ENCODE measurements at places on chromosomes 5 and 9. TPM values are rescaled to one million over a fixed set of nuclear protein-coding genes. Genes with fewer than 3 reads are reported as not detected.

Gene PCDHB9
- total RNA-seq: 3.2 TPM

Gene GMCL2
- not detected for total RNA-seq

DNA sequence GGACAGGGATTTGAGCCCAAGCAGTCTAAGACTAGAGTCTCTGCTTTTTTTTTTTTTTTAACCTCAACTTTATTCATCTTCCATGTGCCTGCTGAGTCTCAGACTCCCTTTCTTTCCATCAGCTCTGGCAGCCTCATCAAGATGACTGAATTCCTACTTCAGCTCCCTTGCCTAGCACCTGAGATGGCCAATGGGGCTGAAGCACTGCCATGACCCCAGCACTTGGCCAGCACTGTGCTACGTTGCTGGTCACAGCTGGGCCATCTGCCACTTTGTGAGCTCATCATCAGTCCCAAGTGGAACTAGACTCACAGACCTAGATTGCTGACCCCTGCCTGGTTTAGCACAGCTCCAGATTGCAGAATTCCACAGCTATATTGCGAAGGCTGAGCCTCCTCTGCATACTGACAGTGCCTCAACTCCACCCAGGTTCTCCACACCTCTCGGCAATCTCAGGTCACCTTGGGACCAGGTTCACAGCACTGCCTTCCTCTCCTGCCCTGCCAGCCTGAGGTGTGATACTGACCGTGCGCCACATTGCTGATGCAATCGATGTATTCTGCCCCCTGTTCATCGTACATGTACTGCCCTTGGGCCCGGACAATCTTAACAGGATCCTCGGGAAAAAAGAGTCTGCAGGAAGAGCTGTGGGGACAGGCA, 1.6 kb downstream of the PHYKPL start:
- DNase-seq: no peak

DNA sequence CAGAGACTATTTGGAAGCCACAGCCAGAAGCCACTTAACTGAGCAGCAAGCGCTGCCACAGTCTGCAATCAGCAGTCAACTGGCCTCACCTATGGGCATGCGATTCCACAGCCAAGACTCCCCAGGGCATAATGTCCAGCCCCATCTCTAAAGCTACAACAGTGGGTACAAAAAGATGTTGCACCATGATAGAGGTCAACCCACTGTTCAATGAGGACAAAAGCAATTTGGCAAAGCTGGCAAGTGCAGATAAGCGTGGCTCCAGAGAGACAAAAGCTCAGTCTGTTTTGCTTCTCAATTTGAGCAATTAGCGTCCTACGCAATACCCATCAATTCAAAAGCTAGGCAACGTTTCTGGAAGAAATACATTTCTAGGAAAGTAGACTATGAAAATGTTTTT, 3.2 kb downstream of the TAS2R1 start:
- DNase-seq: no peak

DNA sequence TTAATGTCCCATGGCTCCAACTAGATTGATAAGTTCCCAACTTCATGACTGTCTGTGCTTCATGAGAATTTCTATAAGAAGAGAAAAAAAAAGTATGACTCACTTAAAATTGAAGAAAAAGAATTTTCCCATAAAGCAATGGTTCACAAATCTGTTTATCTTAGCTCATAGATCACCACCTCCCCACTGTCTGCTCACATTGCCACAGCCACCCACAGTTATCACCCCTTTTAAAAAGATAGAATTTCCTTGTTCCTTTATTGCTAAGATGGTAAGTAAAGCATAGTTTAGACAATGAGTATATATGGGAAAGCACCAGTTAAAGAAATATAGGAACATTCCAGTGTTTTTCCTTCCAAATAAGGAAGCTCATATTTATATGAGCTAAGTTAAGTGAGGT, 67.1 kb downstream of the ALDH7A1 start:
- DNase-seq: no peak

DNA sequence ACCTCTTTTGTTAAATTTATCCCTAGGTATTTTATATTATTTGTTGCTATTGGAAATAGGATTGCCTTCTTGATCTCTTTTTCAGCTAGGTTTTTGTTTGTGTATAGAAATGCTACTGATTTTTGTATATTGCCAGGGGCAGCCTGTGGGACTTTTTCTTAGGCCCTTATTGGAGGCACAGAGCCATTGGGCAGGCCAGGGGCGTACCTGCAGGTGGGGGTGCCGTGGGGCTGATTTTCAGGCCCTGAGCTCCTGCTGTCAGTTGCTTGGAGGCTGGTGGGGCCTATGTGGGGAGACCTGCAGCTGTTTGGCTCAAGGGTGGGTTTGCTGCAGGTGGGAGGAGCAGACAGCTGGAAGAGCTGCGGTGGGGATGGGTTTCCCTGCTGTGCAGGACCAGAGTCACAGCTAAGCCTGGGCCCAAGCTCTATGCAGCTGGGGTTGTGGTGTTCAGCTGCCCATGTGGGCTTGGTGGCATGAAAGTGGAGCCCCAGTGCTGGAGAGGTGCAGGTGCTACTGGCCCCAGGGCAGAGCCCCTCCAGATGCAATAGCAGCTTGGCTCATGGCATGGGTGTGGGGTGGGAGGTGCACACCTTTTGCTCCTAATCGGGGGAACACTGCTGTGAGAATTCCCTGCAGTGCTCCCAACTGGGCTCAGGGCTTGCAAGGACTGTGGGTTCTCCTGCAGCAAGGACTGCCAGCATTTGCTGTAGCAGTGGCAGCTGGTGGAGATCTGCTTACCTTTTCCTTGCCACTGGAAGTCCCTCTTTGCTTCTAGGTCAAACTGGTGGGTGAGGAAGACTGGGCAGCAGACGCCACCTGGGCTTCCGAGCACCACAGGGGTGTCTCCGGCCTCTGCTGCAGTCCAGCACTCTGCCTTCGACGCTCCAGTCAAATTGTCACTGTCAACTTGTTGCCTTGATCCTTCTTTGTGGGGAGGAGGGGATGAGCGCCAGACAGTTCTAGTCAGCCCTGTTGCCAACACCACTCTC, 7.6 kb upstream of the CLPTM1L start:
- no peak for DNase-seq

- no peak for DNase-seq
Measured at GRCh38 chr5:54754420-54754819, 231.0 kb downstream of the ESM1 start.

DNA sequence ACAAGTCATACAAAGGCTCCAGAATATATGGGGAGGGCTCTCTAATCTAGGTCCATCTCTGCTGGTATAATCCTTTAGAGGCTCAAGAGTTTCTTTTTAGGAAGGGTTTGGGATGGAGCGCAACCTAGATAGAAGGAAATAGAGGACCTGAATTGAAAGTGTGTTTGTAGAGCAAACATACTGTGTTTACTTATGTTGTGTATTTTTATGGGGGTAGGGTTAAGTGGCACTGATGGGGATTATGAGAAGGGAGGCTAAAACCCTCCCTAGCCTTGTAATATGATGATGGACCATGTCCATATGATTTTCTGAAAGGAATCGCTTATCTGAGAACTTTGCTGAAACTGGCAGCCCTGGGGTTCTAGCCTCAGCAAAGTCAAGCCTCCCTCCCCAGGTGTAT, 4.4 kb upstream of the ELL2 start:
- DNase-seq: no peak

- DNase-seq: no peak
Measured at GRCh38 chr9:19381656-19382055, 1.6 kb upstream of the RPS6 start.

Gene UQCRQ
- 285 TPM for total RNA-seq

- DNase-seq: no peak
Measured at GRCh38 chr5:171848911-171849520, 63.4 kb downstream of the SMIM23 start.

DNA sequence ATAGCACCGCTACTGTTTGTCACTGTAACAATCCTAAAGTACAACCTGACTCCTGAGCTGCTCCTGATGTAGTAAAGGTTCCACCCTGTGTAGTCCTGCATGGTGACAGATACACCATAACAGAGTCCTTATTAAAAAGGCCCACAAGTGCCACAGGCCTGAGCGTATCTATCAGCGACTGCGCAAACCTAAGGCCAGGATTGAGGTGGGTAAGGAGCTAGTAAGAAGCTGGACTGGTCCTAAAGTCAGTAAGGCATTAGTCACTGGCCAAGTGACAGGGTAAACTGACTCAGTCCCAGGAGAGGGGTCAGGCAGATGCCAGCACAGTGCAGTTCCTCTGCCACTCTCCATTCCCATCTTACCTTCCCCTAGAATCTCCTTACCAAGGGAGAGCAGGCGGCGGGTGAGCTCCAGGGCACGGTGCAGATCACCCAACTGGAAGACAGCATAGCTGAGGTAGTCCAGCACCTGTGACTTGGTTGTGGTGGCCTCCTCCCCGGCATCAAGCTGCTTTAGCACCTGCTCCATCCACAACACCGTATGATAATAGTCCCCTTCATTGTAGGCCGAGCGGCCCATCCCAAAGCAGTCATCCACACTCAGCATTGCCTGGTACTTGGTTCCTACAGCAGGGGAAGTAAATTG, 17.6 kb downstream of the P4HA2 start:
- peak; percentile 24 for DNase-seq

Gene PCDH12
- total RNA-seq: not detected

- peak; percentile 86 for DNase-seq
Measured at GRCh38 chr5:115785381-115786065, 30.9 kb downstream of the CDO1 start.

DNA sequence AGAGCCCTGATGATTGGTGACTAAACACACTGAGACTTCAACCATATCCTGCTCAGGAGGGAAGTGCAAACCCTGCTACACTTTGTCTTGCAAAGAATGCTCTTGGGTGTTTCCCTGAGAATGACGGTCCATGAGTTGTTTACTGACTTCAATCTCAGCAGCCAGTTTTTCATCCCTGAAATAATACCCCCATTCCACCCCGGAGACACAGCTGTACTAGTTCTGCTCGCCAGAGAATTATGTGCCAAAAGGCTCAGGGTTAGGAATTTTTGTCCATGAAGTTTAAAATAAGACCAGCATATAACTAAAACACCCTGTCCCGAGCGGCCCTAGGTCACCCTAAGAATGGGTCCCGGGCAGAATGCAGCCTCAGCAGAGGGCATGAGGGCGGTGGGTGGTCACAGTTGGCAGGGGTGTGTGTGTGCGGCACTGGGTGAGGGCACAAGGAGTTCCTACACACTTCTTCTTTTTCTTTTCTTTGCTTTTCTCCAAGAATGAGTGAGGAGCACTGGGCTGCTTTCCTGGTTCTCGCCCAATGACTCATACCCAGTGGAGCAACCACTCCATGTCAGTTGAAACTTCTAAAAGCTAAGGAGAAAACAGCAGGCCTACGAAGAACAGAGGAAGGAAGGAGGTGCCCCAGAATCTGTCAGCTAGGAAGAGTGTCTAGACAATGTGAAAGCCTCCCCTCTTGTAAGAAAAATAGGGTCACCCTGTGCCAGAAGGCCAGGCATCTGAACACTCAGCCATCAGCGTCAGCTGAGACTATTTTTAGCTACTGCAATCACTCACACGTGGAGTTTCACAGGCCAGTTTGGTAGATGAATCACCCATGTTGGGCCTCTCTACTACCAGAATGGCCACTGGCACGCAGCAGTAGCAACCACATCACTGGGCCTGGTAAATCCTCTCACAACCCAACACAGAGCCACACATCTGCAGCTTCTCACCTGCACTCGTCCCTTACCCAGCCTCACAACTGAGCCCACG, 105.9 kb downstream of the DPYSL3 start:
- DNase-seq: no peak

Gene SLC34A1
- total RNA-seq: not detected

GRCh38 chr5:11851416-11851815, 52.8 kb downstream of the CTNND2 start:
- DNase-seq: no peak

Gene TMEM232
- 3.0 TPM for total RNA-seq

- DNase-seq: no peak
Measured at GRCh38 chr9:14218253-14218652, 95.7 kb downstream of the NFIB start.

- DNase-seq: peak; percentile 53
Measured at GRCh38 chr9:76692458-76693129, 71.6 kb upstream of the PCA3 start.

Gene PKD2L2
- not detected for total RNA-seq

GRCh38 chr5:3010301-3010952, 258.9 kb upstream of the IRX2 start:
- DNase-seq: peak; percentile 13

DNA sequence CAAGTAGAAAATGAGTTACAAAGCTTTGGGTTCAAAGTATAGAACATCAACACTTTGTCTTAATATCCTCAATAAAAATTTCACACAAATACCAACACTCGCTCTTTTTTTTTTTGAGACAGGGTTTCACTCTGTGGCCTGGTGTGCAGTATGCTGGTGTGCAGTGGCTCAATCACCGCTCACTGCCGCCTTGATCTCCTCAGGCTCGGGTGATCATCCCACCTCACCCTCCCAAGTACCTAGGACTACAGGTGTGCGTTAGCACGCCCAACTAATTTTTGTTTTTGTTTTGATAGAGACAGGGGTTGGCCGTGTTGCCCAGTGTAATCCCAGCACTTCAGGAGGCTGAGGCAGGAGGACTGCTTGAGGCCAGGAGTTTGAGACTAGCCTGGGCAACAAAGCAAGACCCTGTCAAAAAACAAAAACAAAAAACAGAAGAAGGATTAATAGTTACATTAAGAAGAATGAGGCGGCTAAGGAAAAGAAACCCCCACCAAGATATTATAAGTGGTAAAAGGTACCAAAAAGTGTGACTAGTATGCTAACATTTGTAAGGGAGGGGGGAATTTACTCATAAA, 20.3 kb downstream of the FNBP1 start:
- no peak for DNase-seq

- no peak for DNase-seq
Measured at GRCh38 chr9:18723366-18723765, 249.4 kb downstream of the ADAMTSL1 start.

- peak; percentile 40 for DNase-seq
Measured at GRCh38 chr9:133713960-133714495, 24.1 kb downstream of the SARDH start.

DNA sequence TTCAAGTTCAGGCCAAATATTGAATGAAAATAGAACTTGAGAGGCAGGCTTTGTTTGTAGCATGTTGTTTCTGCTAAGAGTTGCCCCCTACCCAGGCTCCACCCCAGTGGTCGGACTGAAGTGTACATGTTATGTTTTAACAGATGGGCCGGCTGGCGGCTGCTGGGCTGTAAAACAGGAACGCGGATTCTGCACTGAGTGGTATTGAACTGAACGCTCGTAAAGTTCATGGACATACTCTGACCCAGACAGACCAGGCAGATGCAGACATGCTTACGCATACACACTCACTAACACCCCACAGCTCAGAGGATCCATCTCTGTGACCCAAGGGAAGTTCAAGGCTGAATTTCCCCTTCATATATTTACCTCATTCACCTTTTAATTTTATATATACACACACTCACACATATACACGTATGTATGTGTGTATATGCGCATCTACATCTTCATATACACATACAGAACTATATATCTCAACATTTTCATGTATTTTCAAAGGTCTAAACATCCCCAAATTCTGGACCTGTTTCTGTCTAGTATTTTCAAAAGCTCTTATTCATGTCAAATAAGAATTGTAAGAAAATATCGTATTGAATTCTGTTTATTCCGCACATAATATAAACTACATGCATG, 1.4 kb downstream of the MARCHF3 start:
- no peak for DNase-seq

- no peak for DNase-seq
Measured at GRCh38 chr5:82283893-82284292, 5.7 kb upstream of the RPS23 start.

- DNase-seq: no peak
Measured at GRCh38 chr9:89189215-89189614, 10.6 kb upstream of the SHC3 start.

All from endodermal cell (in vitro differentiated cells).